OCI-LY7 (cell line): ENCODE measurements at places on chromosomes 5 and 9.
A peak's percentile ranks its signal among the peaks of the same experiment; 100 is the strongest.

DNA sequence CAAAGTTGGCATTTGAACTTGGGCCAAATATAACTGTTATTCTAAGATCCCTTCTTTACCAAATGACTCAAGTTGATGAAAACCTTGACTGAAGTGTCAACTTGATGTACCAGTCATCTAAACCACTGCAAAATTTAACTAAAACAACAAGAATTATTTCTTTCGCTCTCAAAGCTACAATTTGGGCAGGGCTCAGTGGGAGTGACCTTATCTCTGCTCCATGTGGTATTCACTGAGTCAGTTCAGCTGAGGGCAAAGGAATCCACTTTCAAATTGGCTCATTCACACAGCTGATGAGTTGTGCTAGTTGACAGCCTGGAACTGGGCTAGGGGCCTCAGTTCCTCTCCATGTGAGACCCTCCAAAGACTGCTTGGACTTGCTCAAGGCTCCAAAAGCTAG lies 166.3 kb downstream of the RORB start:
- DNase-seq, result no peak

GRCh38 chr9:116115761-116116353 lies 37.7 kb upstream of the PAPPA start:
- no peak for DNase-seq

GRCh38 chr5:41510176-41510831 lies at the start of gene PLCXD3:
Gene PLCXD3, minus strand, starts transcription at chr5:41510601. Its CDS starts 75 bp downstream, at chr5:41510526.
- DNase-seq, result no peak

DNA sequence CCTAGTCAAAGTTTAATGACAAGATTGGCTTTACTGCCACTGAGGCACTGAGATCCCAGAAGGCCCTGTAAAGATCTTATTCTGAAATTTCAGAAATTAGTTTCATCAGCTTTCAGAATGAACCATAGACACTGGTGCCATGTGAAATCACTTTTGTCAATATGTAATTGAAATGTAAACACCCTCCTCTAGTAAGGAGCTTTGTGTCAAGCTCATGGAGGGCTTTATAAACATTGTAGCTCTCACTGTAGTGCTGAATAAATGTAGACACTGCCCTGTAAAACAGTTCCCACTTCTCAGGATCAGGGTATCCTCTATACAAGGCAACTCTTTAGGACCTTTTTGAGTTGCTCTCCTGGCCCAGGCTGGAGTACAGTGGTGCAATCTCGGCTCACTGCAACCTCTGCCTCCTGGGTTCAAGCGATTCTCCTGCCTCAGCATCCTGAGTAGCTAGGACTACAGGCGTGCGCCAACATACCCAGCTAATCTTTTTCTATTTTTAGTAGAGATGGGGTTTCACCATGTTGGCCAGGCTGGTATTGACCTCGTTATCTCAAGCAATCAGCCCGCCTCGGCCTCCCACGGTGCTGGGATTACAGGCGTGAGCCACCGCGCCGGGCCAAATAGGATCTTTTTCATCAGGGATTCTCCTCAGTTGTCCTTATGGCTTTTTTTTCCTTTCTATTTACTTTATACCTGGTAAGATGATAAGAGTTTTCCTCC lies 1823.9 kb upstream of the CDH9 start:
- DNase-seq, result no peak

DNA sequence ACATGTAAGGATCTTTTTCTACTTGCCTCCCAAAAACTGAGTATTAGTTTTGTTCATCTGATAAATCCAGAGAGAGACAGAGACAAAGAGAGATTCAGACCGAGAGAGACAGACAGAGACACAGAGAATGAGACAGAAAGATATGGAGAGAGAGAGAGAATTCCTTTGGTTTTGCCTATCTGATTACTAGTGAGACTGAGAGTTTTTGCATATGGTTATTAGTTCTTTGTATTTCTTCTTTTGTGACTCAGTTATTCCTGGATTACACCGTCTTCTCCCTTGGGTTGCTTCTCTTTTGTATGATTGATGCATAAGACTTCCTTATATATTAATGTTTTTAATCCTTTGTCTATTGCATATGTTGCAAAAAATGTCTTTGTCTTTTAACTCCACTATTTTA lies 91.2 kb upstream of the SPATA31C2 start:
- DNase-seq, result no peak

DNA sequence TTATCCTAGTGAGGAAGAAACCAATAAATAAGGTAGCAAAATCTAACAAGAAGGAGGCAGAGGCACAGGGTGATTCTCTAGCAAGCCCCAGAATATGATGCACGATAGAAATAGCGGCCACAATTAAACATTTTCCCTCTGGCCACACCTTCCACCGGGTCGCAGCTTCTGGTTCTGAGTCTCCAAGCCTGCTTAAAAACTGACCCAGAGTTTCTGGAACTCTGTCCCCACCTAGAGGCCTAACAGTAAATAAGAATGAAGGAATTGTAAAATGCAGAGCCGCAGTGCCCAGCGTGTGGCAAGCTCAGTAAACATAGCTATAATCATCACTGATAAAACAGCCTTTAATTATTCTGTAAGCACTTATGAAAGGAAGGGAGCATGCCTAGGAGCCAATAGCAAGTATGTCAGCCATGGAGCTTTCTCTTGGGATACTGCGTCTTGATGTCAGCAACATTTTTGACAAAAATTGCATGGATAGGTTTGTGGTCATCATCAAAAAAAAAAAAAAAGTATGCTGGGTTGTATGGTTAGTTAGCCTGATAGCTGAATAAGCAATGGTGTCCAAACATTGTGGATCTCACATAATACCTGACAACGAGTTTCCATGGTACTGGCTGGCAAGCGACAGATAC lies 465.5 kb downstream of the DNAH5 start:
- DNase-seq, result peak; percentile 14
